ENCODE measurements at places on chromosomes 6 and 20.

DNA sequence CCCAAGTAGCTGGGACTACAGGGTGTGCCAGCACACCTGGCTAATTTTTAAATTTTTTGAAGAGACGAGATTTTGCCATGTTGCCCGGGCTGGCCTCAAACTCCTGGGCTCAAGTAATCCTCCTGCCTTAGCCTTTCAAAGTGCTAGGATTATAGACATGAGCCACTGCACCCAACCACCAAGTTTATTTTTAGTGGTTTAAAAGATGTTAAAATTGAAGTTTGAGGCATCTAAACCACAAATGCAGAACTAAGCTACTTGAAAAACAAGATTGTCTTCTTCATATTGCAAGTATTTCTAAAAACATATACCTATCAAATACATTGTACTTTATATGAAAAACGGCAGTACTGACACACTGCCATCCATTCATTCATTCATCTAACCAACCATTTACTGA lies 31.6 kb downstream of the WASF1 start:
- DNase-seq, result no peak

- DNase-seq, result no peak
Observed at GRCh38 chr6:71011871-71012371, 55.1 kb upstream of the B3GAT2 start.

- DNase-seq, result no peak
Observed at GRCh38 chr6:16600026-16600425, 161.2 kb downstream of the ATXN1 start.

DNA sequence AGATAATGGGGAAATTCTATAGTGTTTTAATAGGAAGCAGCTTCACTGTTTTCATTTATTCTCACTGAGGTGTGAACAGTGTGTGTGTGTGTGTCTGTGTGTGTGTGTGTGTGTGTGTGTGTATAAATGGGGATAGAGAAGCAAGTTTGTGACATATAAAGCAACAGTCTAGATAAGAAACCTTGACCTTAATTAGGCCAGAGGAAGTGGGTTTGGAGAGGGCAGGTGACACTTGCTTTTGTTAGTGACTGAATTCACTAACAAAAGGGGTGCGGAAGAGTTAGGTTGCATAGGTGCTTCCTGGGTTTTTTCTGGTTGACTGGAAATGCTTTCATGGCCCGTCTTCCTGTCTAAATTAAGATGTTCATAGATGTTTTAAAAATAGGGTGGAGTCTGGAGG lies 515.7 kb upstream of the FLRT3 start:
- DNase-seq, result no peak

Measured in stimulated activated CD4-positive, alpha-beta T cell treated with anti-CD3 and anti-CD28 coated beads, TNF-alpha, amount 100 ng/mL, for 24 hours (primary cell).